ENCODE measurements at places on chromosomes 11 and 22.
A peak's percentile ranks its signal among the peaks of the same experiment; 100 is the strongest.

DNA sequence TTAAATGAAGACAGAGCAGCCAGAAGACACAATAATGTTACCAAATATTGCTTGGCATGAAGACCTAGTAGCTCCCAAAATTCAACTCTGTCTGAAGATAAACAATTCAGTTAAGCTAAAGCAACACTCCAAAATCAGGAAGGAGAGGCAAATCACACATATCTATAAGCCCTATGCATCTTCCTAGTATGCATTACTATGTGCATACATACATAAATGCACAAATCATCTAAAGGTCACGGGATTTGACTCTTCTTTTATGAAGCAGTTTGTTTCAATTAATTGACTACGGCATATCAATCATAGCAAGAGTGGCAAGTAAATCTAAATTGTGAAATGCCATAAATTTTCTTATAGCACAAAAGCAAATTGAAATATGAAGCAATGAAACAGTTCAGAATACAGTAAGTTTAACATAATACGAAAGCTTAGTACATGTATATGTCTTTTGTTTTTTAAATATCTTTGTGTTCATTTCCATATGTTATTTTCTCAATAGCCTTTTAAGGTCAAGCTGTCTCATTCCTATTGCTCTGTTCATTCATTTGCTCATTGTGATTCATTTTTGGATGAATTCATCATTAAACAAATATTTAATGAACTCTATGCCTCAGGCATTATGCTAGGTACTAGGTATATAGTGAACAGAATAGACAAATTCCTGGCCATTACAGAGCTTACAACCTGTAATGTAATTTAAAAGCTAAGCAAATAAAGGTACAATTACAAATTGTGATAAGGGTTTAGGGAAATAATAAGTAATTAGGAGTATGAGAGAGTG is 540.5 kb downstream of the DLG2 start:
- DNase-seq = peak; percentile 6

DNA sequence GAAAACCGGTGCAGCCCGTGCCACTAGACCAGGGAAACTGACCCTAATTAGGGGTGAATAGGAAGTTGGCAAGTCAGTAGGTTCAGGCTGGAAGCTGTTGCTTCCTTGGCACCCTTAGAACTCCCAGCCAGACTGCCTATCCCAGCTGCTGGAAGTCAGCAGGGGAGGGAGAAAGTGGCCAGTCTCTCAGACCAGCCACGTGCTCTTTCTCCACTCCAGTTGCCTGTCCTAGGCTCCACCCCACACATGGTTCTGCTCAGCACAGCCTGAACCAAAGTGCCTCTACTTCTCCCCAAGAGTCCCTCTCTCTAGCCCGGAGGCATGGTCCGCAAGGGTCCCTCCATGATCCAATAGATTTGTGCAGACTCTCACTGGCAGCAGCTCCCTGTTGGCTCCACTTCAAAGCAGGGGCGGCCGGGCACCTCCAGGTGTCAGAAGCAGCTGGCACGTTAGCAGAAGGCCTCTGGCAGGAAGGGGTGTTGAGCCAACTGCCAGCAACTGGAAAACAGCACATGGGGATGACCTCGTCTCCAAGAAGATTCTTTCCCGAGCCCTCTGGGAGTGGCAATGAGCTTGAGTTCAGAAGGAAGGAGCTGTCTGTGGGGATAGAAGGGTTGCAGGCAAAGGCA is 27.7 kb downstream of the ARFGAP2 start:
- no peak for DNase-seq

- no peak for DNase-seq
Measured at GRCh38 chr11:27786864-27787263, 86.6 kb upstream of the BDNF start.

- DNase-seq = no peak
Measured at GRCh38 chr11:8794677-8795103, 112.1 kb downstream of the RPL27A start.

- DNase-seq = peak; percentile 33
Measured at GRCh38 chr22:42805998-42806830, 50.9 kb downstream of the ARFGAP3 start.
